Memory B cell (primary cell): ENCODE measurements at places on chromosomes 7 and 10.

- DNase-seq = no peak
Measured at GRCh38 chr7:29202651-29203069, 8.1 kb downstream of the CHN2 start.

GRCh38 chr10:61391281-61391680 lies 61.9 kb downstream of the TMEM26 start:
- DNase-seq = no peak

- no peak for DNase-seq
Measured at GRCh38 chr10:3095373-3096139, 28.2 kb downstream of the PFKP start.

GRCh38 chr7:106561151-106561550 lies 99.8 kb downstream of the CCDC71L start:
- DNase-seq = no peak

- no peak for DNase-seq
Measured at GRCh38 chr10:65581426-65582026, 1344.3 kb upstream of the LRRTM3 start.

- DNase-seq = no peak
Measured at GRCh38 chr10:113309791-113310190, 243.1 kb upstream of the HABP2 start.

DNA sequence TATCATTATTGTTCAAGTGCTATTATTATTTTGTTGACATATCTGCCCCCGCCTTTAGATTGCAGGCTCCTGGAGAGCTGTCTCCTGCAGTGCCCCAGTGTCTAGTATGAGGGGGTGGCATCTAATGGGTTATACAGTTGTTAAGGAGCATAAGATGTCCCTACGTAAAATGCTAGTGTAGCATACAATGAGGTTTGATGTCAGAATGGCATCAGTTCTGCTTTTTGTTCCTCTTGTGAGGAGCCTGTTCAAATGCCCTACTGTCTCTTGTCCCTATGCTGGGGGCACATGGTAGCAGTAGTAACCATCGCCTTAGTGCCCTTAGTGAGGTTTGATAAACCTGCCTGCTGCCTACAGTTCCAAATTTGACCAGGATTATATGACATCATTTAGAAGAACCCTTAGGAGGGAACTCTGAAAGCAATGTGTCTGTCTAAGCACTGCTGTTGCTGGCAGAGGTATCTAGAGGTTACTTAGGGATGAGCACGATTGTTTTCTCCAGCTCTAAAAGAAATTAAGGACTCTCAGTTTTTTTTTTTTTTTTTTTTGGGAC lies 9.7 kb downstream of the CREM start:
- DNase-seq = peak; percentile 51

DNA sequence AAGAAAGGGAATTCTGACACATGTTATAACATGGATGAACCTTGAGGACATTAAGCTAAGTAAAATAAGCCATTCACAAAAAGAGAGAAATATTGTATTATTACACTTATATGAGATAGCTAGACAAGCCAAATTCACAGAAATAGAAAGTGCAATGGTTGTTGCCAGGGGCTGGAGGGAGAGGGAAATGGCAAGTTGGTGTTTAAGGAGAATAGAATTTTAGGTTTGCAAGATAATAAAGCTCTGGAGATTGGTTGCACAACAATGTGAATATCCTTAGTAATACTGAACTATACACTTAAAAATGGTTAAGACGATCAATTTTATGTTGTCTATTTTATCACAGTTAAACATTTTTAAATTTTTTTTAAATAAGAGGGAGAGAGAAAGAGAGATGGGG lies 25.0 kb upstream of the ADD3 start:
- no peak for DNase-seq

GRCh38 chr10:126283307-126283706 lies 105.0 kb downstream of the ADAM12 start:
- no peak for DNase-seq
